ENCODE measurements at places on chromosomes 7 and 10. TPM values are rescaled to one million over a fixed set of nuclear protein-coding genes. Genes with fewer than 3 reads are reported as not detected.
A peak's percentile ranks its signal among the peaks of the same experiment; 100 is the strongest.

- no peak for DNase-seq
- H3K27me3 ChIP-seq = no peaks in the 10 kb centered on the region
- H3K4me1 ChIP-seq = no peaks in the 10 kb centered on the region
- H3K36me3 ChIP-seq = no peaks in the 10 kb centered on the region
These were observed 195.5 kb downstream of the CREB5 start for GRCh38 chr7:28607855-28608193.

DNA sequence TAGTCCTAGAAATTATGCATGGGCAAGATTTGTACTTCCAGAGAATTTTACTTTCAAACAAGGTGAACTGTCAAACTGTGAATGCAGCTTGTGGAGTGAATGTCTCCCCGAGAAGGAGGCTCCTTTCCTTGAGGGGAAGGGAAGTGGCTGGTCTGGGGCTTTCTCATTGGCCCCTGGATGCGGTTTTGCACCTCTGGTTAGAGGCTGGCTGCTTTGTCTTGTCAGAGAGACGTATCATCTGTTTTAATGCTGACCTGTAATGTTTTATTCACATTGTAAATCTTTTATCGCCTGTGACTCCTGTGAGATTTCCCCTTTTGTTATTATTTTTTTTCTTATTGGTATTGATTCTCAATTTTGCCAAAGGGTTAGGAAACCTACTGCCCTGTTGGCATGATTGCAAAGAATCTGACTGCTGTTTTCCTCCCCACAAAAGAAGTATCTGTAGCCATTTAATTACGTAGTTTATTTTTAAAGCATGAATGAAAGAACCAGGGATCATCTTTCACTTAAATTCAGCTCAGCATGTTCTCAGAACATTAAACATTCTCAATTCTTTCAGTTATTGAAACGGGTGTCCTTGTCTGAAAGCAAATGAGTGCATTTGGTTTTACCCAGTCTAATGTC is 238.3 kb upstream of the NFE2L3 start:
- H3K4me3 ChIP-seq = no peak overlapping the region
- no peak overlapping the region for H3K27ac ChIP-seq
- no peaks in the 10 kb centered on the region for H3K36me3 ChIP-seq
- H3K4me1 ChIP-seq = no peaks in the 10 kb centered on the region
- no peak for DNase-seq

DNA sequence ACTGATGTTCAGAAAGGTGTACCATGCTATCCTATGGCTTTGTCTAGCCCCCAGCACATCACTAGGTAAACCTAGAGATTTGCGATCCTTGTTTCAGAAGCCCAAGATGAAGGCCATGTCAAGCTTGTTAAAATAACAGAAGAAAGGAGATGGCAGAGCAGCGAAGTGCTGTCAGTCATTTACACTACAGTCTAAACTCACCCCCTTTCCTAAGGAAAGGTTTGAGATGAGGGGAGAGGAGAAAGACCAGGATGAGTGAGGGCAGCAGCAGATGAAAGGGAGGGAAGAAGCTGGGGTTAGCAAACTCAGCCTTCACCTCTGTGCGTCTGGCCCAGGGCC is 74.8 kb downstream of the PROSER2 start:
- peaks cover 49% of the 10 kb centered on the region for H3K4me1 ChIP-seq
- H3K27me3 ChIP-seq = no peaks in the 10 kb centered on the region
- no peaks in the 10 kb centered on the region for H3K36me3 ChIP-seq
- DNase-seq = no peak
- H3K27ac ChIP-seq = peak overlapping the region; percentile 10
- H3K4me3 ChIP-seq = no peak overlapping the region

- no peak for DNase-seq
- peaks cover 13% of the 10 kb centered on the region for H3K4me1 ChIP-seq
- no peak overlapping the region for H3K27ac ChIP-seq
- no peaks in the 10 kb centered on the region for H3K27me3 ChIP-seq
- H3K36me3 ChIP-seq = no peaks in the 10 kb centered on the region
These were observed 213.8 kb downstream of the DNAJB6 start for GRCh38 chr7:157550300-157551275.

DNA sequence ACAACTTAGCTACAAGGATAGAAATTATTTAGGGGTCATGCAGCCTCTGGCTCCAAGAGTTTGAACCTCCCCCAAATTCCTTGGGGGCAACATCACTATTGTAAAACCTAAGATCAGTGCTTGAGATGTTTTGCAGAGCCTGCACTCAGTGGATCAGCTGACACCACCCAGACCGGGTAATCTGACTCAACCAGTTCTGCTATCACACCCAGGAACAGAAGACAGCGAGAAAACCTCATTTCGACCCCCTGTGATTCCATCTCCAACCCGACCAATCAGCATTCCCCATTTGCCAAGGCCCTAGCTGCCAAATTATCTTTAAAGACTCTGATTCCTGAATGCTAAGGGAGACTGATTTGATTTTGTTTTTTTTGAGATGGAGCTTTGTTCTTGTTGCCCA is 5.2 kb downstream of the TACR2 start:
- H3K36me3 ChIP-seq = no peaks in the 10 kb centered on the region
- H3K27ac ChIP-seq = no peak overlapping the region
- H3K4me3 ChIP-seq = no peak overlapping the region
- H3K4me1 ChIP-seq = peaks cover 15% of the 10 kb centered on the region
- H3K27me3 ChIP-seq = no peaks in the 10 kb centered on the region

DNA sequence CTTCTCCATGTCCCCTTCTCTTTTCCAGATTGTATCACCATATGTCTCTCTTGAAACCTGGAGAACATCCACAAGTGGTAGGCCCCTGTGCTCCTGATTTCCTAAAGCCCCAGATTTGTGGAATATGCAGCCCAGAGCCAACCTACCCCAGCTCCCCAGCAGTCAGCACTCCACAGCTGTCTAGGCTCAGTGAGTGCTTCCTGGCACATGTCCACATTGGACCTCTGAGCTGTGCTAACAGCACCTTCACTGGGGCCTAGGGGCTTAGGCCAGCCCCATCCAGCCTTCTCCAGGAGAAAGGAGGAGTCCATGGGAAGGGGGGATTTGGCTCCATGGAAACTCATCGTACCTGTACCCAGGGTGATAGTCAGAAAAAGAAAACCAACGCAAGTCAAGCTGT is 192.7 kb downstream of the FGFR2 start:
- H3K27ac ChIP-seq = no peak overlapping the region
- DNase-seq = no peak
- H3K4me3 ChIP-seq = no peak overlapping the region

GRCh38 chr7:103297837-103298179 is 573 bp downstream of the PMPCB start:
- no peaks in the 10 kb centered on the region for H3K27me3 ChIP-seq
- DNase-seq = no peak
- H3K4me1 ChIP-seq = peaks cover 20% of the 10 kb centered on the region
- peak overlapping the region; percentile 82 for H3K4me3 ChIP-seq

DNA sequence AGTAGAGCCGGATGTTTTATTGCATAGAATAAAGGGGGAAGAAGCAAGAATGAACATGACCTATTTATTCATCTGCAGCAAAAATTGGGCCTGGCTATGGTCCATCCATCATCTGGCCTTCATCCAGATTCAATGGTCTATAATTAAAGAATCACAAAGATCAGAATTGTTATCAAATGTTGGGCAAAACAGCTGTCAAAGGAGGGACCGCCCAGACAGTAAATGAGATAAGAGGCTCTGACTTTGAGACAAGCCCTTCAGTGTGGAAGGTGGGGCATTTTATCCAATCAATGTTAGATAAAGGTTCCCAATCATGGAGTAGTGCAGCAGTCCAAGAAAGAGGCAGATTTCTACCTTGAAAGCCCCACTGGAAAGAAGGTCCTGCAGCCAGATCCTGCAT is 153.5 kb downstream of the PARD3 start:
- no peaks in the 10 kb centered on the region for H3K36me3 ChIP-seq
- no peak overlapping the region for H3K4me3 ChIP-seq
- no peak overlapping the region for H3K27ac ChIP-seq
- H3K27me3 ChIP-seq = no peaks in the 10 kb centered on the region

DNA sequence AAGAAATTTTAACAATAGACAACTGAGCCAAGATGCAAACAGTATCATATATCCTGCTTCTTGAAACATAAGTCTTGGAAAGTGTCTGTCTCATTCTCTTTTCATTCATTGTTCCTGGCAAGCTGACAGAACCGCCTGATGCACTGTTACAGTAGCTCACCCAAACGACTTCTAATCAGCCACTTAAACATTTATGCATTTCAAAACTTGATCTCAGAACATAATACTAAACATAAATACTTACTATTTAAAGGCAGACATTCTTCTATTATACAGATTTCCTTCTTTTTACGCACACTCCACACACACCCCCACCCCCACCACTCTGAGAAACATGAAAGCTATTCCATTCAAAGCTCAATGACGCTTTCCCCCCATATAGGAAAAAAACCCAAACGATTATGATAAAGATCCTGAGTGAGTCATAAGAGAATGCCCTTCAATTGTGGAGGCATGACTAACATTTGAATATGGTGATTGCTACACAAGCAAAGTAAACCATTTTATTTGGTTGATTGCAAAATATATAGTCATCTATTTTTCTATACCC is 30.5 kb downstream of the SHTN1 start:
- peaks cover 2% of the 10 kb centered on the region for H3K36me3 ChIP-seq
- no peaks in the 10 kb centered on the region for H3K27me3 ChIP-seq
- DNase-seq = no peak
- no peak overlapping the region for H3K4me3 ChIP-seq

DNA sequence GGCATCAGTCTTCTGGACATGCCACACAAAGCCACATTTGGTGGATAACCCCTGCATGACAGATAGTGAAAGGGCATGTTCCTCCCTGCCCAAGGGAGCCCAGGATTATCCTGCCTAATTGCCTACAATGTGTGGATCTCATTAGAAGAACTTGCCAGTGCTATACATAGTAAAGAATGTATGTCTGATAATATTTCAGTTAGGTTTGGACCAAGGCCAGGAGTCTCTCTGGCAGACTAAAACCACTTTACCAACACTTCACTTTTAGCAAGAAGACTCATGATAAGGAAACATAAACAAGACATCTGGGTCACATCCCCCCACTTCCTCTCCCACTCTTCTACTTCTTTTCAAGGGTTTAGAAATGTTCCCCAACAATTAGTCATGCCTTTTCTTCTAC is 196.7 kb downstream of the MTERF1 start:
- H3K4me1 ChIP-seq = no peaks in the 10 kb centered on the region
- H3K36me3 ChIP-seq = no peaks in the 10 kb centered on the region
- H3K4me3 ChIP-seq = no peak overlapping the region
- no peak overlapping the region for H3K27ac ChIP-seq
- H3K27me3 ChIP-seq = no peaks in the 10 kb centered on the region

- no peak overlapping the region for H3K4me3 ChIP-seq
- DNase-seq = no peak
- H3K27me3 ChIP-seq = no peaks in the 10 kb centered on the region
- H3K27ac ChIP-seq = no peak overlapping the region
- no peaks in the 10 kb centered on the region for H3K4me1 ChIP-seq
These were observed 107.6 kb downstream of the MYL10 start for GRCh38 chr7:101521430-101521925.

GRCh38 chr7:78720066-78720465 is 733.4 kb downstream of the MAGI2 start:
- no peaks in the 10 kb centered on the region for H3K27me3 ChIP-seq
- no peak overlapping the region for H3K4me3 ChIP-seq
- H3K4me1 ChIP-seq = peaks cover 7% of the 10 kb centered on the region
- H3K36me3 ChIP-seq = no peaks in the 10 kb centered on the region

DNA sequence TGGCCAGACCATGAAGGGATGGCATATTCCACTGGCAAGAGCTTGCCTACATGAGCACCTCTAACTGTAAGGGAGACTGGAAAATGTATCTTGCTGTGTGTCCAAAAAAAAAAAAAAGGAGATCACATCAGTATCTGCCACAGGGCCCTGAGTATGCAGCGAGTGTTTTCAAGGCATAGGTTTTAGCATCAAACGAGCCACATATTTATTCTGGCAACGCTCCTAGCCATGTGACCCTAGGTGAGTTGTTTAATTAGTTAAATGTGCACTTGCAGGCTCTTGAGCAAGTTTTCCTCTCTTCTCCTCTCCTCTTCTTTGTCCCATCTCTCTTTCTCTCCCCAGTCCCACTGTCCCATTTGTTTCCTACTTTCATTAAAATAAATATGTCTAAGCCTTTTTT is 428.7 kb upstream of the AKR1E2 start:
- no peaks in the 10 kb centered on the region for H3K27me3 ChIP-seq
- no peaks in the 10 kb centered on the region for H3K36me3 ChIP-seq
- no peak overlapping the region for H3K4me3 ChIP-seq

- DNase-seq = no peak
- no peaks in the 10 kb centered on the region for H3K4me1 ChIP-seq
- H3K4me3 ChIP-seq = no peak overlapping the region
- H3K27ac ChIP-seq = no peak overlapping the region
These were observed 21.4 kb downstream of the TMEM196 start for GRCh38 chr7:19752020-19752419.

- H3K27me3 ChIP-seq = no peaks in the 10 kb centered on the region
- H3K4me1 ChIP-seq = no peaks in the 10 kb centered on the region
- H3K27ac ChIP-seq = no peak overlapping the region
These were observed 12.7 kb downstream of the C10orf71 start for GRCh38 chr10:49311555-49312236.

GRCh38 chr7:133529861-133530260 is 277.0 kb downstream of the EXOC4 start:
- no peak for DNase-seq

GRCh38 chr10:116766837-116767634 is 24.7 kb upstream of the HSPA12A start:
- H3K4me1 ChIP-seq = peaks cover 82% of the 10 kb centered on the region
- DNase-seq = no peak
- no peaks in the 10 kb centered on the region for H3K27me3 ChIP-seq
- H3K27ac ChIP-seq = no peak overlapping the region

DNA sequence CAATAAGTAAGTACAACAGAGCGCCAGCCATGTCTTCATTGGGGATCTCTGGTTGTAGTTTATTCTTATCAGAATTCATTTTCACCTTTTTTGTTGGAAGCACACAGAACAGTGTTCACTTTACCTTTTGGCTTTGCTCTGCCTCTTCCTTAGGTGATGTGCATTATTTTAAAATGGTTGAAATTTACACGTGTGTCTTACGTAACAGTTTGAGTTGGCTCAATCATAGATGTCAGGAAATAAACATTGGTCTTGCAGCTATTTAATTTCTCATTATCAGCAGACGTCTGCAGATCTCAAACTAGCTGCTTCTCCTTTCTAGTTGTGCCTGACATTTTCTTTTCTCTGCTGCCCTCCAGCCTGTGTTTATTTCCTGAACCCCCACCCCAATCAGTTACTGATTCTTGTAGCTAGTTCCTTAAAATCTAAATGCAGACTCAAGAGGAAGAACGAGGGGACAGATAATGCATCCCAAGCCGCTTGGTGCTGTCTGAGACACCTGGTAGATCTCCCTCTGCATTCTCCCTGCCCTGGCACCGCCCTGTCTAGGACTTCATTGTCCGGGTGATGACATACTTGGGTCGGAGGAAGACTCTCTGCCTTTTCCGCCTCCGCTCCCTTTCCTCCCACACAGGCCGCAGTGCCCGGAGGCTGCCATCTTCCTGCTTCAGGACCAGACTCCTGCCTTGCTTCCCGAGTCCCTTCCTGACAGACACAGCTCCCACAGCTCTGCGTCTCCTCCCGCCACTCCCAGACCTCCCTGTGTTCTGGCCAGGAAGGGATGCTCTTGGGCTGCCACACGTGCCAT is 108.2 kb downstream of the ANKRD61 start:
- H3K36me3 ChIP-seq = peaks cover 18% of the 10 kb centered on the region
- H3K27ac ChIP-seq = no peak overlapping the region
- DNase-seq = no peak
- no peaks in the 10 kb centered on the region for H3K27me3 ChIP-seq
- no peaks in the 10 kb centered on the region for H3K4me1 ChIP-seq

Gene TUBGCP2
- total RNA-seq = 44.1 TPM

Gene PON3
- total RNA-seq = 14.1 TPM

Gene ARHGEF35
- total RNA-seq = 0.18 TPM

Gene HTRA1
- total RNA-seq = 0.17 TPM

Gene BTBD16
- 5.0 TPM for total RNA-seq

Gene AP3M1
- total RNA-seq = 31.6 TPM

Gene CALML3
- total RNA-seq = not detected

Data from HepG2 (cell line).